ENCODE measurements at places on chromosomes 1 and 21. TPM values are rescaled to one million over a fixed set of nuclear protein-coding genes. Genes with fewer than 3 reads are reported as not detected.

PALMD gene
- total RNA-seq = 39.5 TPM

DNA sequence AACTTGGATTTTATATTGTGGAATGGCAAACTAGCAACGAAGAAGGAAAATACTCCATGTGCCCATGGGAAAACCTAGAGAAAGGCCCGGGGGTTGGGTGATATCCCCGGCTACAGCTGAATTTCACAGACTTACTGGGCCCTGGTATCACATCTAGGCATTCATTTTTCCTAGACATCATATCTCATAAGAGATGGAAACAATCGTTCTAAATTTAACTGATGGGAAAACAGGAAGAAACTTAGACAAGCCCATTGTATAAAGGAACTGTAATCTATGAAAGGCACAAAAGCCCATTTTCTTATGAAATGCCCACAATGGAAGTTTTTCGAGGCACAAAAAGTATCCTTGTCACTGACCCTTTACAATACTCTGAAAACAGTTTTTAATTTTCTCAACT lies 407.9 kb upstream of the LYPLAL1 start:
- no peaks in the 10 kb centered on the region for H3K36me3 ChIP-seq
- H3K27me3 ChIP-seq = no peaks in the 10 kb centered on the region

DNA sequence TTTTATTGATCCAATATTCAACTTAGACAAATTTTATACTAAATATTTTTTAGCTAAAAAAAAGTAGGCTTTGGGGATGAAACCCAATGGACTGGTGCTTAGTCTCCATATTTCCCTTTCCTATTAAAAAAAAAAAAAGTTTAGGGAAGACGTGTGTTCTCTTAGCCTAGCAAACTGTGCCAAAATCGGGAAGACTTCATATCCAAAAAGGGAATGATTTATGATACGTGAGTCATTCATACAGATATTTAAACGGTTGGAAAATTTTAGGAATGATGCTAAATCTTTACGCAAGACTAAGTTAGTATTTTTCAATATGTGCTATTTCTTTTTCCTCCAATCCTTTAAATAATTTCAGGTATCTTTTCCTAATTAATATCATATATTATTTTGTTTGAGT lies 50.7 kb downstream of the SPATA17 start:
- no peak overlapping the region for H3K4me3 ChIP-seq
- H3K27ac ChIP-seq = no peak overlapping the region
- no peaks in the 10 kb centered on the region for H3K36me3 ChIP-seq

DNA sequence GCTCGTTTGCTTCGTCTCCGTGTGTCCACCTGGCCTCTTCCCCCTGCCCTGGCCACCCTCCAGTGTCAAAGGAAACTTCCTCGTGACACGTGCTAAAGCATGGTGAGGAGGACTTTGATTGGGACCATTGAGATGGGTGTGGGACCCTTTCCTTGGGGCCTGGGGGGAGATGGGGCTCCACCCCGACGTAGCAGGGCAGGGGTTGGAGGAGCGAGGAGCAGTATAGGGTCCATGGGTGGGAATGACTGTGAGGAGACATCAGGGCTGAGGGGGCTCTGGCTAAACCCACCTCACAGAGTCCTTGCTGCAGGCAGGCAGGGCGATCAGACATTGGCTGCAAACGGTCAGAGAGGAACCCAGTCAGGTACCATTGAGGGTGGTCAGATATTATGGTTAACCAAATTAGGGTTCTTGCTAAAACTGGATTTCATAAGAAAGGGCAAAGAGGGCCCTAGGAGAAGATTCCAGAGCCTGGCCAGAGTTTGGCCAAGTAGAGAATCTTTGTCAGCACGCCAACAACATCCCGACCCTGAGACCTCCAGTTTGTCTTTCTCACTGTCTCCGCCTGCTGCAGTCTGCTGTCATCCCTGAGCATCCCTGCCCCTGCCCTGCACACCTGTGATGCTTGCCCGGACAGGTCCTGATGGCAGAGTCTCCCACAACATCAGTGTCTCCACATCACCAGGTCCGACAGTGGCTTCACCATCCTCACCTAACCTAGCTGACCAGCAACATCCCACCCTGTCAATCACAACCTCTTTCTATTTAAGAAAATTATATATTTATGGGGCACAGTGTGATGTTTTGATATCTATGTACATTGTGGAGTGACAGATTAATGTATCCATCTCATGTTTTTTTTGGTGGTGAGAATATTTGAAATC lies 8.0 kb downstream of the RNF187 start:
- peaks cover 16% of the 10 kb centered on the region for H3K4me1 ChIP-seq
- H3K27ac ChIP-seq = no peak overlapping the region
- no peaks in the 10 kb centered on the region for H3K27me3 ChIP-seq
- H3K36me3 ChIP-seq = no peaks in the 10 kb centered on the region
- DNase-seq = no peak

DNA sequence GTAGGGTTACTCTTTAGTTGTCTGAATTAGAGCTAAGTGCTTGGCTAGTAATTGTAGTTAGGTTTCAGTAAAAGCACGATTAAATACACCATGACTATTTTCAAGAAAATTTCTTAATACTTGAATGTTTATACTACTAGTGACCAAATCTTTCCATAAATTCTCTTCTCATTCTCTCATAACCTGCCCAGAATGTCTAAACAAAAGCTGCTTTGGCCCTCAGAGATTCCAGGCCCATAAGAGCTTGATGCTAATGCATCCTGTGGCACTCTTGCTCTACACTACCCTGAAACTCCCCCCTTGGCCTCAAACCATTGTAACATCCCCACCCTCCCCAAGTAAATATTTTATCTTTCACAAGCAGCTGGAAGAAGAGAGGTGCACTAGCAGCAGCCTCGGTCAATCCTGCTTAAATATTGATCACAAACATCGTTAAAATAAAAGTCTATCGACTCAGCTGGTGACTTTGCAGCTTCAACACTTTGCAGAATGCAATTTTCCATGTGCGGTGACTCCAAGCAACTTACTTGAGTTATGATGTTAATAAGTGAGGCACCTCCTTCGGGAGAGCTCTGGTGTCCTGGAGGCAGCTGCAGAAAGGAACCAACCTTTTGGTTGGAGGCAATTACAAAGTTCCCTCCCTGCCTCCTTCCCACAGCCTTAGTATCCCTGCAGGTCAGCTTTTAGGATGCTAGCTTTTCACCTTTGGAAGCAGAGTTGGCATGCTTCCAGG lies 315.6 kb upstream of the PLXNA2 start:
- no peaks in the 10 kb centered on the region for H3K36me3 ChIP-seq
- H3K27ac ChIP-seq = no peak overlapping the region
- no peak for DNase-seq
- H3K4me3 ChIP-seq = no peak overlapping the region
- no peaks in the 10 kb centered on the region for H3K4me1 ChIP-seq
- H3K27me3 ChIP-seq = no peaks in the 10 kb centered on the region

TFF1 gene
- not detected for total RNA-seq

GPR52 gene
- 2.7 TPM for total RNA-seq

DNA sequence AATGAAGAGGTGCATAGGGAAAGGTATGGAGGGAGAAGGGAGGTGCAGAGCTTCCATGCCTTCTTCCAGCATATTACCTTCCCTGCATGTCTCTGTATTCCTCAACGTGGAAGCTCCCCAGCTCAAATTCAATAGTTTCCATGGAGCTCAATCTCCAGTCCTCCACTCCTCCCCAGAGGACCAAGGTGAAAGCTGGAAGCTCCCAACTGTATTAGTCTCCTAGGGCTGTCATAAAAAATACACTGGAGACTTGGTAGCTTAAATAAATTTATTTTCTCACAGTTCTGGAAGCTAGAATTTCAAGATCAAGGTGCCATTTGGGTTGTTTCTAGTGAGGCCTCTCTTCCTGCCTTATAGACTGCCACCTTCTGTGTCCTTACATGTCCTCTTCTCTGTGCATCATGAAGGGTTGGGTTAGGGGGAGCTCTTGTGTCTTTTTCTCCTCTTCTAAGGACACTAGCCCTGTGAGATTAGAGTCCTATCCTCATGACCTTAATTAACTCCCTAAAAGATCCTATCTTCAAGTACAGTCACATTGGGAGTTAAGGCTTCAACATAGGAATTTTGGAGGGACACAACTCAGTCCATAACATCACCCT lies 21.9 kb upstream of the RABGGTB start:
- no peaks in the 10 kb centered on the region for H3K36me3 ChIP-seq
- no peak overlapping the region for H3K27ac ChIP-seq
- H3K4me3 ChIP-seq = no peak overlapping the region
- no peak for DNase-seq
- H3K27me3 ChIP-seq = no peaks in the 10 kb centered on the region
- H3K4me1 ChIP-seq = no peaks in the 10 kb centered on the region

GRCh38 chr1:33211972-33212371 lies 30.1 kb upstream of the TRIM62 start:
- H3K36me3 ChIP-seq = no peaks in the 10 kb centered on the region
- H3K27me3 ChIP-seq = no peaks in the 10 kb centered on the region
- no peak overlapping the region for H3K27ac ChIP-seq
- no peaks in the 10 kb centered on the region for H3K4me1 ChIP-seq
- no peak for DNase-seq
- H3K4me3 ChIP-seq = no peak overlapping the region

DNA sequence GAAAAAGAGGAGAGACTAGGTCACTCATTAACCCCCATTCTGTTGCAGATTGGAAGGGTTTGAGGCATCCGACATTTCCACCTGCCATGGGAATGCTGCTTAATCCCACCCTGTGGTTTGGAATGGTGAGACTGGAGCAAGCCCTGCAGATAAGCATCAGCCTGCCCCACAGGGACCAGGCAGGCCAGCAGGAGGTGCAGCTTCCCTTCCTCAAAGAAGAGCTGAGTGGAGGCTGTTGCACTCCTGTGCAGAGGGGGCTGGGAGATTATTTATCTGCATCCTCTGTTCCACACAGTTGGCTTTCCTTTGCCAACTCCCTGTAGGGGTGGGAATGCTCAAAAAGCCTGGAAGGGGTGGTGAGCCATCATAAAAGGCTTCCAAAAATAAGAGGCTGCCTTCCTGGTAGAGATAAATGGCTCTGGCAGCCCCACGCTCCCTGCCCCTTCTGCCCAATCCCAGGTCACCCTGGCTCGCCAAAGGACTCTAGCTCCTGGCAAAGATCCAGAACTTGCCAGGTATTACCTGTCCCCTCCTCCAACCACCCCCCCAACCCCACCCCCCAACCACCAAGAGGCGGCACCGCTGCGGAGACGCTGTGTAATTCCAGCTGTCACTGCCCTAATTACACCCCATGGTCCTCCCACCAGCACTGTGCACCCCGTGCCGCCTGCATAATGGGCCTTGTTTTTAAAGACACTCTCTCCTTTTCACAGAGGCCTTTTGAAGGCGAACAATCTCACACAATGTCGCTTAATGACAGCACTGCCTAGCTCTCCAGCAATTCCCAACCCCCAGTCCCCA lies 83.0 kb upstream of the ZC3H12A start:
- no peaks in the 10 kb centered on the region for H3K36me3 ChIP-seq
- no peaks in the 10 kb centered on the region for H3K27me3 ChIP-seq
- no peak overlapping the region for H3K27ac ChIP-seq

DNA sequence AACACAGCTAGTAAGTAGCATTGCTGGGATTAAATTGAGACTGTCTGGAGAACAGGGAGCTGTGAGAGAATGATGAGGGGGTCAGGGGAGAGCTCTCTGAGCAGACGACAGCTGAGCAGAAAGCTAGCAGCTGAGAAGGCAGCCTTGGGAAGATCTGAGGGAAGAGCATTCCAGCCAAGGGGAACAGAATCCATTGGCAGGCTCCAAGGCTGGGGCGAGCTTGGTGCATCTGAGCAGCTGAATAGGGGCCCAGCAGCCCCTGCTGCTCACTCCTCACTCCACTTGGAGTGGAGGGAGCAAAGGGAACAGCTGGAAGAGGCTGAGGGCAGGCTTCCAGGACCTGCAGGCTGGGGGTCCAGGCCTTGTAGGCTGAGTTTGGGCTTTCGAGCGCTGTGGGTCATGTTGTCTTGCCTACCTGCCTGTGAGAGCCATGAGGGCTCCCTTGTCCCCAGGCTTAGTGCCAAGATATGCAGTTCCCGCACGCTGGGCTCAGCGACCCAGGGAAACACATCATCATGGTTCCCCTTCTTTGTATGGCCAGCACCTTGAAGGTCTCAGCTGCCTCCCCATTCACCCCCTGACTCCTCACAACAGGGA lies 10.5 kb downstream of the ACOT11 start:
- no peaks in the 10 kb centered on the region for H3K27me3 ChIP-seq
- no peaks in the 10 kb centered on the region for H3K36me3 ChIP-seq
- DNase-seq = no peak
- no peak overlapping the region for H3K4me3 ChIP-seq

DNA sequence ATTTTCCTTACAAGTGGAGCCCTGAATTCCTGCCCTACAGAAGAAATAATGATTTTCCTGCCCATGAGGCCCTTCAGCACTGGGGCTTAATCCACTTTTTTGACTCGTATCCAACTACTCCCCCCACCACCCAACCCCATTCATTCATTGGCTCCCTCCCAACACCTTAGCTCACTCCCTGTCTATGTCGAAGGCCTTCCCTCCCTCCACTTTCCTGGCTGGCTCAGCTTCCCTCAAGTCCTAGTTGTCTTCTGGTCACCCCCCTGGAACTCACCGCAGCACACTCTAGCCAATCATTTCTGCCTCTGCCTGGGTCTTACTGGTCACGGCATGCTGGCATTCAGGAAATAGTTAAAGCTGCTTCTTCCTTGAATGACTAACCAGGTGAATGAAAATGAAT lies 118.9 kb downstream of the PGBD5 start:
- no peak overlapping the region for H3K4me3 ChIP-seq
- H3K36me3 ChIP-seq = no peaks in the 10 kb centered on the region
- DNase-seq = no peak
- no peak overlapping the region for H3K27ac ChIP-seq
- peaks cover 7% of the 10 kb centered on the region for H3K4me1 ChIP-seq

DNA sequence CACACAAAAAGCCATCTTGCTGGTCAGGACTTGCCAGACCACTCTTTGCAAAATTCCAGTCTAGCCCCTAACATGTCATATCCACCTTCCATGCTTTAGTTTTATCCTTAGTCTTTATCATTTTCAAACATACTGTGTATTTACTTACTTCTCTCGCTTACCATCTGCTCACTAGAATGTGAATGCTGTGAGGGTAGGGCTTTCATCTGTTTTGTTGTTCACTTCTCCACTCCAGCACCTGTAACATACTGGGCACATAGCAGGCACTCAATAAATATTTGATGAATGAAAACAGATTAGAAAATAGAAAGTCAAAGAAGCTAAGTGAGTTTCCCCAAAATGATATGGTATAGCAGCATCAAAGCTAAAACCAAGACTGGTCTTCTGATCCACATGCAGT lies 79.9 kb downstream of the OLFML2B start:
- H3K27ac ChIP-seq = no peak overlapping the region
- DNase-seq = no peak
- H3K4me3 ChIP-seq = no peak overlapping the region

FAM229A gene
- 10.1 TPM for total RNA-seq

RBP7 gene
- total RNA-seq = 36.3 TPM

TENT5C gene
- total RNA-seq = 4.2 TPM

GRCh38 chr1:52588535-52588934 lies 13.6 kb upstream of the GPX7 start:
- H3K4me1 ChIP-seq = no peaks in the 10 kb centered on the region
- H3K27ac ChIP-seq = no peak overlapping the region
- H3K27me3 ChIP-seq = no peaks in the 10 kb centered on the region
- DNase-seq = no peak
- no peak overlapping the region for H3K4me3 ChIP-seq
- no peaks in the 10 kb centered on the region for H3K36me3 ChIP-seq

LIPI gene
- not detected for total RNA-seq
